Activated CD4-positive, alpha-beta T cell treated with anti-CD3 and anti-CD28 coated beads, Interleukin-2, amount 50 U/mL, for 48 hours (primary cell): ENCODE measurements at places on chromosomes 5 and 9.

- no peak for DNase-seq
Measured at GRCh38 chr9:128005923-128006322, 25.1 kb upstream of the EEIG1 start.

GRCh38 chr9:92165484-92165883 lies 50.3 kb upstream of the SPTLC1 start:
- no peak for DNase-seq

DNA sequence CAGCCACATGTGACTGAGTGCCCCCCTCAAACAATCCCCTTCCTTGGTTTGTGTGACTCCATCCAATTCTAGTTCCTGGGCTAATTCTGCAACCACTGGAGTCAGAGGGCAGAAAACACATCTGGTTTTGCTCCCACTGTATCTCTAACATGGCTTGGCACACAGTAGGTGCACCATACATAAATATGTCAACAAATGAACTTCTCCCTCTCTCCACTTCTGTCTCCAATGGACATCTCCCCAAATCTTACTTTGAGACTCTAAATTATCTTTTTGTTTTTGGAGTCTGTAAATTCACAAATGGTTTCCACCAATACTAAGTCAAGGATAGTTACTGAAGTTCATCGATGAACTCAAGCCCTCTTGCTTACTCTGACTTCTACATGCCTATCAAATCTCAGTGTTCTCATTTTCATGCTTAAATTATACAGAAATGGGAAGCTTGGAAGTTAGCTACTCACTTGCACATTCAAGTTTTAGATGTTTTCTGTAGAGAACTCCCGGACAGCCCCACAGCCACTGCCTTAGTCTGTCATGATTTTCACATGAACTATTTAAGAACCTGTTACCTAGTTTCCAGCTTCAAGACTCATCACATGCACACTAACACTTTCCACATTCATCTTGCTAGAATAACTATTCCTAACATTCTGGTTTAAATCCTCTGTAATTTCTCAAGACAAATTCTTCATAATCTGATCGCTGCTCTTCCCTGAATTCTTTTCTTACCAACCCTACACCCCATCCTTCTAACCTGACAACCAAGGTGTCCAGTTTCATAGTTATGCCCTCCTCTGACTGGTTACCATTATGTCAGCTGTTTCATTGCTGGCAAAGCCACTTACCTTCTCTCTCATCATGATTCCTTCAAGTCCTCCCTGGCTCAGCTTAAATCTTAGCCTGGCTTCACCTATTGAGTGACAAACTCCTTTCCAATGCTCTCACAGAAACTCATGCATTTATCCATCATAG lies 6.0 kb downstream of the RPL37 start:
- DNase-seq, result no peak

GRCh38 chr5:153352685-153353219 lies 137.7 kb upstream of the GRIA1 start:
- peak; percentile 44 for DNase-seq

DNA sequence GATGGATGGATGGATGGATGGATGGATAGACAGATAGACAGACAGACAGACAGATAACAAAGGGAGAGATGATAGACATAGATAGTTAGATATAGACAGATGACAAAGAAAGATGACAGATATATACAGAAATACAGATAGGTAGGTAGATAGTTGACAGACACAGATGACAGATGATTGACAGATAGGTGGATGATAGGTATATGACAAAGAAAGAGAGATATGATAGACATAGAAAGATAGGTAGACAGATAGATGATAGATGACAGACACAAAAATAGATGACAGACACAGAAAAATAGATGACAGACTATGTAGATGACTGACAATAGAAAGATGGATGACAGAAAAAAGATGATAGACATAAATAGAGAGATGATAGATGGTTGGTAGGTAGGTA lies 200.0 kb upstream of the TAS2R1 start:
- no peak for DNase-seq

- no peak for DNase-seq
Measured at GRCh38 chr5:154359221-154359573, 86.6 kb upstream of the SAP30L start.

- no peak for DNase-seq
Measured at GRCh38 chr5:68953875-68954617, 139.8 kb upstream of the SLC30A5 start.

DNA sequence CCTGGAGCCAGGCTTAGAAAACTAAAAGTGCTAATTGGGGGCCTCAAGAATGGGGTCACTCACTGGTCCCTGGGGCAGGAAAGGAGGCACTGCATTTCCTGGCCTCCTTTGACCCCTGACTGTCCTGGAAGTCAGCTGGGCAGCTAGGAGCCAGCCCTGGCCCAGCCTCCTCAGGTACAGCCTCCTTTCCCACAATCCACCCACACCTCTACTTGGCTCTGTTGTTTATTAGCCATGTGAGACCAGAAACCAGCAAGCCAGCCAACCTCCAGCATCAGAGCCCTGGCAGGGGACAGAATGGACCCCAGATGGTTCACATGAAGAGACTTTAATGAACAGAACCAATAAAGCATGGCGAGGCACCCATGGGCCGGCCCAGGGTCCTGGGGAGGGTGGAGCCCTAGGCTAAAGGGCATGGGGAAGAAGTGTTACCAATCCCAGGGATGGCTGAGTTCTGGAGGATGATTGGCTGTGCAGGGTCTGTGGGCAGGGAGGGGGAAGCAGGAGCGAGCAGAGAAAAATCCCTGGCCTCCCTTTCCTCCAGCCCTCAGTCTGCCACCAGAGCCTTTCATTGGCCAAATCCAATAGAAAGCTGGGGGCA lies 55.3 kb upstream of the ANGPTL2 start:
- DNase-seq, result no peak

- DNase-seq, result no peak
Measured at GRCh38 chr9:17843236-17843635, 264.4 kb downstream of the SH3GL2 start.

DNA sequence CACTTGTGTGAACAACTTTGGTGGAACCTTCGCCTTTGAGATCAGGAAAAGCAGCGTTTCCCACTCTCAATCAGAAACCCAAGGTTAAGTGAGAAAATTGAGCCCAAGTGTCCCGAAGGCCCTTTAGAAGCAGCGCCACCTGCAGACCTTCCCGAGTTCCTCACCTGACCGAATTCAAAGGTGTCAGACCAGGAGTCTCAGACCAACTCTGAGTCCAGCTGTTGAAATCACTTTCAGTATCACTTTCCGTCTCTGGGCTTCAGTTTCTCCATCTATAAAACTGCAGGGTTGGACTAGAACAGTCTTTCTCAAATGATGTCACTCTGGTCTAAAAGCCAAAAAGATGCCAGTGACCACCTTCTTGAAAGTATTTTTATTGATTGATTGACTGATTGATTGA lies 31.7 kb upstream of the GRHPR start:
- peak; percentile 49 for DNase-seq

DNA sequence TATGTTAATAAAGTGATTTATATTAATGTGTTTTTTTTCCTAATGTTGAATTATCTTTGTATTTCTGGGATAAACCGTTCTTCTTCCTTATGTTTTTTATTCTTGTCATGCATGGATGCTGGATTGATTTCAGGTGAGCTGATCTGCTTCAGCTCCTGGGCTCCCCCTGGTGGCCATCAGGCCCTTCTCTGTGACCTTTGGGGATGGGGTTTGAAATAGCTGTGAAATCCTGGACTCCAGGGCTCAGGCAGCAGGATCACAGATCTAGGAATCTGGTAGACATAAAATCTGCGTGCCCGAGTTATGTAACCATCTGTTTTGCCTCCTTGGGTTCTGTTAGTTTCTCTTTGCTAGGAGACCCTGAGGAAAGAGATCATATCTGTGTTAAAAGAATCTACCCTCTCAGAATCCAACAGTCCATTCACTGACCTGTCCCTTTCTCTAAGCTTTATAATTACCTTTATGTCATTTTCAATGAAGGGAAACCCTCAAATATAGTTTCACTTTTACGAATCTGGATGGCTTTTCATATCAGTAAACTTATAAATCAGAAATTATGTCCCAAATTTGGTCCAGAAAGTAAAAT lies 12.2 kb upstream of the OR13J1 start:
- DNase-seq, result peak; percentile 85

DNA sequence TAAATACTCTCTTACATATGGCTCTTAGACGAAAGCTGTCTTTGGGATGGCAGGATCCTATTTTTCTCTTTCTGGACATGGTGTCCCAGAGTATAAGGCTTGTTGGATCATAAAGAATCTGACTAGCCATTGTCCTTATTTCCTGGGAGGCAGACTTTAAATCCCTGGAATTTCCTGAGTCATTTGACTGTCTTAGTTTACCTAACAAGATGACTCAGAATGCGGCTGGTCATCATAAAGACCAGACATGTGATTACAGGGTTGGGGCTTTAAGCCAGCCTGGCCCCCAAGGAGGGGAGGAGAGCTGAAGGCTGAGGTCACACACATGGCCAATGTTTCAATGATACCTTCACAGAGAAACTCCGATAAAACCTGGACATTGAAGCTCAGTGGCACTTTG lies 37.2 kb downstream of the FAM240B start:
- DNase-seq, result no peak

GRCh38 chr9:126563556-126563955 lies 50.2 kb upstream of the LMX1B start:
- no peak for DNase-seq

- no peak for DNase-seq
Measured at GRCh38 chr5:39670391-39670790, 245.6 kb upstream of the DAB2 start.

DNA sequence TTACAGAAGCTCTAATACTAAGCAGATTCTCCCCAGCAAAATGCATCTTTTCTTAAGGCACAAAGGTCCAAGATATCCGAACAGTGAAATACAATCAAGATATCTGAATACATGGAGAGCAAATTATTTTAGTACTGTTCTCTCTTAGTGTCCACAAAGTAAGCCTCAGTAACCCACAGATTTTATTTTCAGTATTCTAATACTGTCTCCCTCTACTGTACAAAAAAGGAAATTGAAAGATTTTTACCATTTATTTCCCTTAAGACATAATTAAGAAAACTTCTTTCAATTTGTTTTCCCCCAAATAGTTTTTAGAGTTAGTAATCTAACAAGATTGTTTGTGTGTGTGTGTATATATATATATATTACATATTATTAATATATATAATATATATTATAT lies 24.7 kb upstream of the NOL6 start:
- DNase-seq, result no peak

DNA sequence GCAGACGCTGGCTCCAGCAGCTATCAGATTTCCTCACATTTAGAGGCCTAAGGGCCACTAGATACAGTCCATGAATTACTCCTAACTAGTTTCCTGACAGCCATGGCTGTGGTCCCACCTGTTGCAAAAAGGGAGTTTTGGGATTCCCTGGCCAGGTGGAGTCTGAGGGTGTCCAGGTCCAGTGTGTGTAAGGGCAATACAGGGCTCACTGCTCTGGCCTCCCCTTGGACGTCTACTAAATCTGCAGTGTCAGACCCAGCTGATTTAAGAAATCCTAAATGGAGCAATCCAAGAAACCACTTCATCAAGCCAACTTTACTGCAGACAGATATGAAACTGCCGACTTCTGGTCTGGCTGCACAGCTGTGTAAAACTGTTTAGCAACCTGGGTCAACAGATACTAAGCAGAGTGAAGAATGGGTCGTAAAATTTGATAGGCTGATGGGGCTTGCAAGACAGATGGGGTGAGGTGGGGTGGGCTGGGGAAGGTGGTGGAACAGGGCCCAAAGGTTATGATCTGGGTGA lies 116.4 kb downstream of the GADD45G start:
- DNase-seq, result no peak

- no peak for DNase-seq
Measured at GRCh38 chr5:36070687-36071571, 4.2 kb upstream of the UGT3A2 start.

- DNase-seq, result no peak
Measured at GRCh38 chr5:71637133-71637532, 50.0 kb downstream of the MCCC2 start.

DNA sequence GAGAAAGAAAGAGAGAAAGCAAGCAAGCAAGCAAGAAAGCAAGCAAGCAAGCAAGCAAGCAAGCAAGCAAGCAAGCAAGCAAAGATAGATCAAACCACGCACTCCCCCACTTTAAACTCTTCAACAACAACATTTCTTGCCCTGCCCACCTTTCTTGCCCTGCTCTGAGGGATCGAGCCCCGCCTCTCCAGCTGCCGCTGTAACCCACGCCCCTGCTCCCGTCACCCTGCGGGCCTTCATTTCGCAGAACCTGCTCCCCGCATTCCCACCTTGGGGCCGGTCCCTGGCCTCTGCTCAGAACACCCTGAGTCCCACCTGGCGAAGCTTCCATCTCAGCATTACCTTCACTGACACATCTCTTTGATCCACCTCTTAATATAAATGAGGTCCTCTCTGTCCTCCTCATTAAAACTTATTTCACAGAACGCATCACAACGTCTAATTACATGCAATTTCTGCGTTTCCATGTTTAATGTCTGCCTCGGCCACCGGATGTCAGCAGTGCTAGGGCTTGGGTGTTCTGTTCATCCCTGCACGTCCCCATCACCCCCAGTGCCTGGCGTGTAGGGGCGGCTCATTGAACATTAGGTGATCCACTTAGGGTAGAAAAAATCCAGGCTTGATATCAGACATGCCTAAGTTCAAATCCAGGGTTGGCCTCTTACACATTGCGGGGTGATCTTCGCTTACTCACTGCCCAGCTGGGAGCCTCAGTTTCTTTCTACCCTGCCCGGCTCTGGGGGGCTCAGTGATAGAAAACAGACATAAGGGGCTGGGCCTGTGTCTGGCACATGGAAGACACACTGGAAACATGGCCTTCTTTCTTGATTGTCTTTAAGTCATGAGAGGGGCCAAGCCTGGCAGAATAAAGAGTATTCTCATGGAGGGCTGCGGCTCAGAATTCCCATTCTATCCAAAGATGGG lies 187.6 kb downstream of the DAB2IP start:
- no peak for DNase-seq

DNA sequence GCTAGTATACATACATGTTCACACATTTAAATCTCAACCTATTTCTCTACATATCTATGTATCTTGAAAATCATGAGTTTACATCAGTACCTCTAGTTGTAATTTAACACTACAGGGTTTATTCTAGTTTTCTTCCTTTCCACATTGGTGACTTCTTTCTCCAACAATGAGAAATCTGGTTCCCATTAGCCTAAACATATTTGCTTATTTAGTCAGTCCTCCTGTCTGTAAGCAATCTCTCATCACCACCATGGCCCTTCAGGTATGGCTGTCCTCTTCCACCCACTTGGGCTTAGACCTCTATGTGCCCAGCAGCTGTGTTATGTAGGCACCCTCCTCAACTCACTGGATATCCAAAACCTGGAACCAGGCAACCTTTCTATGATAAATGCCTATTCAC lies 8.0 kb upstream of the SPATA31D1 start:
- no peak for DNase-seq

- no peak for DNase-seq
Measured at GRCh38 chr5:91956738-91957137, 573.6 kb upstream of the ARRDC3 start.

DNA sequence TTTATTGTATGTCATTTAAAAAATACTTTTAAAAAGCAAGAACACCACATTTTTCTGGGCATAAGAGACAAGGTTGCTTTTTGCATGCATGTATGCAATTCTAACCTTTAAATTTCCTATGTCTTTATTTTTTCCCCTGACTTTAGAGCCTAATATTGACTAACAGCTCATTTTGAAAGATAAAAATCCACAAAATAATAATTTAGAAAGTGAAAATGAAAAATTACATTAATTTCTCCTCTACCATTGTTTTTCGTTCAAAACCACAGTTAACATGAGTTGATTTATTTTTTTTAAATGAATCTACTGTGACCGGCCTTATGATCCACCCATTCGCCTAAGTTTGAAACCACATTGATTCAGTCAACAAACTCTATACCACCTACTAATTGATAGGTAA lies 137.5 kb upstream of the CDKN2B start:
- DNase-seq, result no peak
